ENCODE measurements at places on chromosomes 4 and X. TPM values are rescaled to one million over a fixed set of nuclear protein-coding genes. Genes with fewer than 3 reads are reported as not detected.

GRCh38 chr4:112290341-112290740 is 4.6 kb upstream of the TIFA start:
- DNase-seq: no peak

Gene DCAF8L2
- not detected for polyA plus RNA-seq

- no peak for DNase-seq
Observed at GRCh38 chr4:141038428-141038827, 94.8 kb downstream of the RNF150 start.

DNA sequence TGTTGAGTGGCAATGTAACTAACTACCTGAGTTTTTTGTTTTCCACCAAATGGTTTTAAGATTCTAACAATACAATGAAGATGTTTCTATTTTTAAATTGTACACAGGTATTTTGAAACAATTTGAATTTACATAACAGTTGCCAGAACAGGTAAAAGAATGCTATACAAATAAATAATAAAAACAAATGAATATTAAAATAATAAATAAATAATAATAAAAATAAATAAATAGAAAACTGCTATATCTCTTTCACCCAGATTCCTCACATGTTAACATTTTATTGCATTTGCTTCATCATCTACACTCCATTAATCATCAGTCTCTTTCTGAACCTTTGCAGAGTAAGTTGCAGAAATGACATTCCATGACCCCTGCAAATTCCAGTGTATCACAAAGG is 32.3 kb upstream of the DSPP start:
- DNase-seq: no peak

DNA sequence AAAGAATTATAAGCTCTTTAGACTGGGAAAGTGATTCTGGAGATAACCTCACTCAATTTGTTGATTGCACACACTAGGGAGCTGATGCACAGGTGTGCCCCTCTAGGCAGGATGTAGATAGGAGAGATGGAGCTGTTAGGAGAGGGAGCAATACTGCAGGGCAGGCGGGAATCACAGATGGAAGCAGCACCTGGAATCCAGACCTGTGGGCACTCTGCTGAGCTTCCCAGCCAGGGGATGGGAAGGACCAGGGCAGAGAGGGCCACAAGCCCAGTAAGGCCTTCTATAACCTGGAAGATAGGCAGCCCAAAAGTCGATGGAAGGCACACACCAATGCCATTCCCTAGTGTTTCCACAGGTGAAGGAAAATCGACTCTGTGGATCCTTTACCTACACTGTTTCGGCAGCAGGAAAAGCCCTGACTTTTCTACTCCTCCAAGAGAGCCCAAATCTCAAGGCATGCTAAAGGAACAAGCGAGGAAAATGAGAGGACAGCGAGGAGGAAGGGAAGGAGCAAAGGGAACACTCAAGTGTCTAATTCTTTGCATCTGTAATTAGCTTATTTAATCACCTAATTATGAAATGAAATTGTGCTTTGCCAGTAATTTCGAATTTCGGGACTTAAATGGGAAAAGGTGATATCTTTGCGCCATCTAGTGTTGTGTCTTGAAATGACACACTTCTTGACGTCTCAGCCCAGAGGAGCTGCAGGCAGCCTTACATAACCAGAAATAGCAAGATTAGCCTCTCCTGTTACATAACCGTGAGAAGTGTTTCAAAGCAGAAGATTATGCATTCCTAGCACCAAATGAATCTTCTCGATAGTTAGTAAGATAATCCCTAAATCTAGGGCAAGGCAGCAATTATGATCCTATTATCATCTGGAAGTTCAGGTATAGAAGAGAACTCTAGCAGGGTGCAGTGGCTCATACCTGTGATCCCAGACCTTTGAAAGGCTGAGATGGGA is 31.0 kb upstream of the TLR3 start:
- DNase-seq: peak; percentile 48

- no peak for DNase-seq
Observed at GRCh38 chrX:2251211-2251610, 249.6 kb downstream of the DHRSX start.

DNA sequence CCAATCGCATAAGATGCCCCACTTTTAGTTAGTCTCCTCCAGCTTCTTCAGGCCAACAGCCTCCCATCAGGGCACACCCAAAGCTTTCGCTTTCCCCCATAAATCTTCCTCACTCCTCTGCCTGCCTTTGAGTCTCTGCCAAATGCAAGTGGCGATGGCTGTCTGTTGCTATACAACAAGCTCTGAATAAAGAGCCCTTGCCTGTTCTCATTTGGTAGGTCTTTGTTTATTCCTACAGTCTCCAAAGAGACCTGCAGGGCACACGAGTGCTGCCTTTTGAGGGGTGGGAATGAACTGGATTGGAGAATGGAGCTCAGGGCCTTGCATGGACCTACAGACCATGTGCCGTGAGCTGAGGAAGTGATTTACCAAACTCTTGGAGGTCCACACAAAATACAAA is 52.2 kb upstream of the SOD3 start:
- DNase-seq: no peak

- DNase-seq: no peak
Observed at GRCh38 chr4:170662250-170662649, 572.5 kb upstream of the AADAT start.

Gene FRMD7
- not detected for polyA plus RNA-seq

Gene TXK
- polyA plus RNA-seq: not detected

- DNase-seq: no peak
Observed at GRCh38 chr4:59855630-59856352, 1344.3 kb upstream of the ADGRL3 start.

GRCh38 chrX:71099736-71100135 is 4.1 kb downstream of the FOXO4 start:
- no peak for DNase-seq

DNA sequence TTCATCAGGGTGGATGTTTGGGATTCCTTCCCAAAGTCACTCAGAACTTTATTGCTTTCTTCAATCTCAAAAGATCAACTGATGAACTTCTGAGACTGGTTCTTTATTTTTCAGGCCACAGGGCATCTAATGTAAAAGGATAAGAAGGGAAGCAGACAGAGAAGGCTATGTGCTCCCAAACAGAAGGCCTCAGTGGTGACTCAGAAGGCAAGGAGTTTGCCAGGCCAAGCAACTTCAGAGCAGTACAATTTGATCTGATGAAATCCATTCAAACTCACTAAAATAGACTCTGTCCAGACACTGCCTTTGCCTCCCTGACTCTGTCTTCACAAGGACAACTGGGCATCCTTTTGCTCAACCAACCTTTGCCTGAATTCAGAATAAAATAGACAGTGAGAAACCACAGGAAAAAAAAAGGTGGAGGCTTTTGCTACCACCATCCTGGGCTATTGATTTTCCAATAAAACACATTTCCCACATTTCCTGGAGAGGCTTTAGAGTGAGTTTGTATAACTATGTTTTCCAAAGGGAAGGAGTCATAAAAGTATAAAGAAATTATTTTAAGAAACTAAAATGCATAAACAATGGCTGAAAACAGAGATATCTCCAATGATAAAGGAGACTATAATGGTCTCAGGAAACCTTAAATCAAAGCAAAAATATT is 55.2 kb downstream of the ARHGEF6 start:
- peak; percentile 33 for DNase-seq

Gene SLC6A8
- 82.3 TPM for polyA plus RNA-seq

Gene GAGE1
- not detected for polyA plus RNA-seq

- no peak for DNase-seq
Observed at GRCh38 chr4:3407171-3407771, 34.5 kb upstream of the HGFAC start.

- DNase-seq: no peak
Observed at GRCh38 chrX:101417981-101418841, 10.2 kb downstream of the HNRNPH2 start.

DNA sequence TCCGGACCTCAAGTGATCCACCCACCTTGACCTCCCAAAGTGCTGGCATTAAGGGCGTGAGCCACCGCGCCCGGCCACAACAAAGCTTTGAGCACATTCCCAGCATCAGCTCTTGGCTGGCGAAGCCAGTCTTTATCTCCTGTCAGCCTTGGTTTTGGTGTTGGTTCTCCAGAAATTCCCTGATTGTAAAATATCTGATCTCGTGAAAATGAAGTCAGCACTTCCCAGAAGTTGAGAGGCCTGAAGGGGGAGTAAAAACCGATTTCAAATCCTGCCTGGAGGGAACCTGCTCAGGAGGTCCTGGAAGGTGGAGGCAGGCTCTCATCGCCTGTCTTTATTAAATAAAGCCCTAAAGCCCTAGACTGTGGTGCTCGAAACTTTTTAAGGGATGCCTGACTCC is 33.6 kb downstream of the PTTG2 start:
- DNase-seq: no peak

Gene RBM46
- 0.03 TPM for polyA plus RNA-seq

- no peak for DNase-seq
Observed at GRCh38 chrX:133214301-133214700, 3.9 kb downstream of the TFDP3 start.

Measured in mammary epithelial cell (primary cell).